ENCODE measurements at places on chromosomes 16 and 17. TPM values are rescaled to one million over a fixed set of nuclear protein-coding genes. Genes with fewer than 3 reads are reported as not detected.

DNA sequence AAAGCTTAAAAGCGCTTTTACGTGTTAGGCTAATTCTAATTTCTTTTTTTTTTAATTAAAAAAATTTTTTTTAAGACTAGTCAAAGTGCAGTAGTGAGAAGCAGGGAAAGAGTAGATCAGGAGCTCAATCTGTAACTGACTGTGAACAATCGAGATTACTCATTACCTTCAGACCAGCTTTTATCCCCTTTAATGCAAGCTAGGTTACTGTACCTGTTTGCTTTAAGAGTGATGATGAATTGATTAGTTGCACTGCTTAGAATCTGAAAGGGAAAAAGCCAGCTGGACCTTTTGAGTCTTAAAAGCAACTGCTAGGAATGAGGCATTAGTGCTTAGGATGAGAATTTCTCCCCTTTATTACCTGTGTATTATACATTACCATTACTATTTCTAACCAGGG is 19.0 kb downstream of the PSMD11 start:
- H3K27ac ChIP-seq, result no peak overlapping the region
- no peak for DNase-seq
- H3K27me3 ChIP-seq, result no peaks in the 10 kb centered on the region
- H3K4me1 ChIP-seq, result peaks cover 18% of the 10 kb centered on the region
- no peak overlapping the region for H3K4me3 ChIP-seq

DNA sequence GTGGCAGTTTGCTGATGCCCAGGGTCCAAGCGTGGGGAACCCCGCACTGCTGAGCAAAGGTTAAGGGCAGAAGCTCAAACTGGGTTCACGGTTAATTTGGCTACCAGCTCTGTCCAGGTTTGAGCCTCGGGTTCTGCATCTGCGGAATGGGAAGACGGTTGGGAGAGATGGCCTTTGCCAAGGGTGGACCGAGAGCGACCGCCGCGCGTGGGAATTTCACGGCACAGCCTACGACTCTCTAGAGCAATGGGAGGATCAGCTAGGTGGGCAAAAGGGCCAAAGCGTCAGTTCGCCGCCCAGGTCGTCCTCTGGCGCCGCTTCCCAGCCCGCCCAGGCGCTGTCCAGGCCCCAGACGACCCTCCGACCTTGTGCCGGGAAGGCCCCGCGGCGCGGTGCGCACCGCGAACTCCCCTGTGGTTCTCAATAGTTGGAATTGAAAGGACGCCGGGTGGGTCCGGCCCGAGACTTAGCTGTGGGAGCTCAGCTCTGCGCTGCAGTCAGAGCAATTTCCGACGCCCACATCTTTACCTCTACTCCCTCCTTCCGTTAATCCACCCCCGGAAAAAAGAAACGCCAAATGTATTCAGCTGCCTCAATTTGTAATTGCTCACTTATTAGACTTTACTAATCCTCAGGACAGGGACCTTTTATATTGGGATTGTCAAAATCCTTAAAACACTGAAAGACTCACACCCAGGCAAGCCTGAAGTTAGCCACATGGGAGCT is 2.5 kb upstream of the HS3ST3B1 start:
- no peak for DNase-seq
- no peaks in the 10 kb centered on the region for H3K36me3 ChIP-seq
- peaks cover 61% of the 10 kb centered on the region for H3K4me1 ChIP-seq
- H3K27ac ChIP-seq, result no peak overlapping the region

DNA sequence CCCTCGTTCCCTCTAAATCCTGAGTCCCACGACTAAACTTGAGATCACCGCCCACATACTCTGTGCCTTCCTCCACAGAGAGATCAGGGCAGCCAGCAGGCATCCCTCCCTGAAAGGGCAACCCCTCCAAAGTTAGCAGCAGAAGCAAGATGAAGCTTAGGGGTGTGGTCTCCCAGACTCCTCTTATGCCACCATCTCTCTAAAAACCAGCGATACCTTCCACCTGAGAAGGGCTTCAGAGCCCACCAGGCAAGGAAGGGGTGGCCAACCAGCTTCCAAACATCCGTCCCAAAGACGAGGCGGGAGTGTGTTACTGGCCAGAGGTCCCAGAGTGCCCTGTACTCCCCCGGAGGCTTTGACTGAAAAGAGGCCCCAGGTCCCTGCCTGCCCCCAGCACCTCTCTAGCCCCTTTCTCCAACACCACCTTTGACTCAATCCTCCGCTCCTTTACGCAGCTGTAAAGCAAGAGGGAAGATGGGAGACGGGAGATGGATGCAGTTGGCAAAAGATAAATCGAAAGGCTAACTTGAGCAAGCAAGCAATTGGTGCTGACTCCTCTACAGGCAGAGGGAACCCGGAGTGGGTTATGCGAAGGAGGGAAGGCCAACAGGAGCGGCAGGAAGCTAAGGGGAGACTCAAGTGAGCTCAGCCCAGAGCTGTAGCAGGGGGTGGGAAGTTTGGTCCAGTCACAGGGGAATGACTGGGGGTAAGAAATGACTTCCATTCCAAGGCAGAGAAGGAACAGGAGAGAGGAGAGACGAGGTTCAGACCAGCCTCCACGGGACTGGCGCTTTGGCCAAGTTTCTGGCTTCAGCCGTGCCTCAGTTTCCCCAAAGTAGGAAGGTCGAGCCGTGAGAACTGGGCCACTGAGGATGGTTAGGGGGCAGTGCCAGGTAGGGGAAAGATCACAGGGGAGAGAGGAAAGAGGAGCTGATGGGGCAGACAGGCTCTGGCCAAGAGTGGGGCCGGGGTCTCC is 1.0 kb downstream of the ST3GAL2 start:
- H3K27me3 ChIP-seq, result no peaks in the 10 kb centered on the region
- no peak for DNase-seq
- peak overlapping the region; percentile 41 for H3K27ac ChIP-seq
- peaks cover 22% of the 10 kb centered on the region for H3K4me1 ChIP-seq

GRCh38 chr16:70746708-70747424 is 54.1 kb downstream of the VAC14 start:
- H3K36me3 ChIP-seq, result no peaks in the 10 kb centered on the region
- peak; percentile 78 for DNase-seq
- no peak overlapping the region for H3K4me3 ChIP-seq
- H3K27ac ChIP-seq, result peak overlapping the region; percentile 62
- no peaks in the 10 kb centered on the region for H3K27me3 ChIP-seq

- no peak overlapping the region for H3K4me3 ChIP-seq
- no peaks in the 10 kb centered on the region for H3K27me3 ChIP-seq
- no peak for DNase-seq
- no peak overlapping the region for H3K27ac ChIP-seq
- no peaks in the 10 kb centered on the region for H3K36me3 ChIP-seq
Observed at GRCh38 chr17:56528696-56529095, 64.8 kb upstream of the NOG start.

GRCh38 chr16:87145181-87146176 is 171.7 kb downstream of the C16orf95 start:
- DNase-seq, result no peak
- H3K27ac ChIP-seq, result no peak overlapping the region
- no peaks in the 10 kb centered on the region for H3K36me3 ChIP-seq
- no peaks in the 10 kb centered on the region for H3K27me3 ChIP-seq
- no peaks in the 10 kb centered on the region for H3K4me1 ChIP-seq

DNA sequence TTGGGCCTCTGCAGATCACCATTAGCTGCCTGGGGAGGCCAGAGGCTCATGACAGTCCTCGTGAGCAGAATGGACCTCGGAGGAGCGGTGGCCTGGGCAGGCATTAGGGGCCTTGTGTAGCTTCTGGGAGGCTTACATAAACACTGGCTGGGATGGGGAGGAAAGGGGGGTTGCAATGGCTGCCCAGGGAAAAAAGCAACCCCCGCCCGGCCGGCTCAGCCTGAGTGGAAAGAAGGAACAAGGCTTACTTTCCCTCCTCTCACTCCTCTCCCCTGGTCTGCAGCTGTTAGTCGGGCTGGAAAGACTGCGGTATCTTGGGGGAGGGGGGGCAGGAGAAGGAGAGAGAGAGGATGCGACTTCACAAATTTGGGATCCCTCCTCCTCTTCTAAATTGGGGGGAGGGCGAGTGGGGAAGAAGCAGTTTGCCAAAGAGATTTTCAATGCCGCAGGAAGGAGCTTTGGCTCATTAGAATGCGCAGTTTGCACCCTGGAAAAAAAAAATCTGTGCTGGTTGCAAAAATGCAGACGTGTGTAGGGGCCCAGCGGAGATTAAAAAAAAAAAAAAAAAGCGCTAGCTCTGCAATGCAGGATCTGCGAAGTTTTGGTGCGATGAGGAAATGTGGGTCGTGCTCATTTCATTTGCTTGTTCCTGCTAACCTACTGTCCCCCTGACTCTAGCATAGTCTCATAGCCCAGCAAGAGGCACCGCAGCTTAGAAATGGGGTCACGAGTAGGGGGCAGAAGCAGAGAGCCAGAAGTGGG is 6.6 kb upstream of the NR1D1 start:
- DNase-seq, result no peak
- H3K27me3 ChIP-seq, result no peaks in the 10 kb centered on the region
- H3K36me3 ChIP-seq, result no peaks in the 10 kb centered on the region

GRCh38 chr16:46908540-46909372 is 24.6 kb downstream of the GPT2 start:
- peaks cover 12% of the 10 kb centered on the region for H3K36me3 ChIP-seq
- no peak overlapping the region for H3K27ac ChIP-seq
- DNase-seq, result peak; percentile 51

DNA sequence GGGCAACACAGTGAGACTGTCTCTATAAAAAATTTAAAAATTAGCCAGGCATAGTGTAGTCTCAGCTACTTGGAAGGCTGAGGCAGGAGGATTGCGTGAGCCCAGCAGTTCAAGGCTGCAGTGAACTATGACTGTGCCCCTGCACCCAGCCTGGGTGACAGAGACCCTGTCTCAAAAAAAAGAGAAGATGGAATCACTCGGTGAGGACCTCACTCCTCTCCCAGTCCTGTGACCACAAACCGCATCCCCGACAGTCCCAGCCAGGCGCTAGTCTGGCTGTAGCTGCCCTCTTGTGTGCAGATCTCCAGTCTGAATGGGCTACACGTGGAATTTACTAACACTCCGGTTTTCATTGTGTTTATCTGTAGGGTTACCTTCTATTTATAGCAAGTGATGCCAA is 11.1 kb downstream of the DEXI start:
- no peaks in the 10 kb centered on the region for H3K36me3 ChIP-seq
- H3K4me3 ChIP-seq, result no peak overlapping the region
- no peak overlapping the region for H3K27ac ChIP-seq
- DNase-seq, result no peak
- H3K4me1 ChIP-seq, result peaks cover 30% of the 10 kb centered on the region
- no peaks in the 10 kb centered on the region for H3K27me3 ChIP-seq

DNA sequence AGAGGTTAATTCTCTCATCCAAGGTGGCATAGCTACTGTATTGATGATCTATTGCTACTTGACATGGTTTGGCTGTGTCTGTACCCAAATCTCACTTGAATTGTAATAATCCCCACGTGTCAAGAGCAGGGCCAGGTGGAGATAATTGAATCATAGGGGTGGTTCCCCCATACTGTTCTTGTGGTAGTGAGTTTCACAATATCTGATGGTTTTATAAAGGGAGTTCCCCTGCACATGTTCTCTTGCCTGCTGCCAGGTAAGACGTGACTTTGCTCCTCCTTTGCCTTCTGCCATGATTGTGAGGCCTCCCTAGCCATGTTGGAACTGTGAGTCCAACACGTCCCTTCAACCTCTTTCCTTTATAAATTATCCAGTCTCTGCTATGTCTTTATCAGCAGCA is 22.9 kb upstream of the CPPED1 start:
- DNase-seq, result no peak
- no peaks in the 10 kb centered on the region for H3K36me3 ChIP-seq
- no peak overlapping the region for H3K27ac ChIP-seq
- no peaks in the 10 kb centered on the region for H3K27me3 ChIP-seq
- H3K4me1 ChIP-seq, result no peaks in the 10 kb centered on the region

GRCh38 chr16:67013823-67014633 is 14.9 kb upstream of the CBFB start:
- peaks cover 18% of the 10 kb centered on the region for H3K4me1 ChIP-seq
- peak overlapping the region; percentile 15 for H3K27ac ChIP-seq
- peaks cover 12% of the 10 kb centered on the region for H3K27me3 ChIP-seq
- no peaks in the 10 kb centered on the region for H3K36me3 ChIP-seq
- H3K4me3 ChIP-seq, result no peak overlapping the region

- no peak overlapping the region for H3K4me3 ChIP-seq
- no peaks in the 10 kb centered on the region for H3K4me1 ChIP-seq
- H3K36me3 ChIP-seq, result no peaks in the 10 kb centered on the region
- no peak overlapping the region for H3K27ac ChIP-seq
Observed at GRCh38 chr16:49462989-49463371, 89.4 kb downstream of the C16orf78 start.

DNA sequence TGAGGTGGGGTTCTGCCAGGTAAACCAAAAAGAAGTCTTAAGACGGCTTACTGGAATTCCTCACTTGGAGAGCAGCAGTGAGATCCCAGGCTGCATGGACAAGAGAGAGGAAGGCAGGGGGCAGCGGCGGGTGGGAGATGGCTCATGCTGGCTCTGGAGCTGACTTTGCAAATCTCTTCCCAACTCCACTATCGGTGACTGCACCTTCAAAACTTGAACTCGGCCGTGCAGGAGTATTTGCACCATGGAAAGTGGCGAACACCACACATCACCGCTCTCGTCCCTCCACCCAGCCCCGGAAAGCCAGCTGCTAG is 16.7 kb downstream of the CA5A start:
- no peak overlapping the region for H3K27ac ChIP-seq
- H3K4me1 ChIP-seq, result peaks cover 36% of the 10 kb centered on the region
- H3K4me3 ChIP-seq, result no peak overlapping the region
- no peaks in the 10 kb centered on the region for H3K36me3 ChIP-seq
- no peak for DNase-seq

GRCh38 chr17:45160447-45161287 is 1.0 kb upstream of the HEXIM2 start:
- peaks cover 48% of the 10 kb centered on the region for H3K4me1 ChIP-seq
- peak; percentile 82 for DNase-seq
- H3K27me3 ChIP-seq, result no peaks in the 10 kb centered on the region
- H3K36me3 ChIP-seq, result no peaks in the 10 kb centered on the region

The KRT39 gene
- total RNA-seq, result not detected

The CMTM2 gene
- not detected for total RNA-seq

The PRSS33 gene
- not detected for total RNA-seq

The EFCAB5 gene
- under 0.01 TPM for total RNA-seq

The FOXK2 gene
- total RNA-seq, result 10.6 TPM

The NUBP2 gene
- 72.6 TPM for total RNA-seq

The NOL3 gene
- 51.1 TPM for total RNA-seq

The WSCD1 gene
- total RNA-seq, result 3.0 TPM

The TMEM220 gene
- total RNA-seq, result 4.4 TPM

Data from body of pancreas (tissue), 4 donors.